M059J (cell line): ENCODE measurements at places on chromosomes 3 and 15. TPM values are rescaled to one million over a fixed set of nuclear protein-coding genes. Genes with fewer than 3 reads are reported as not detected.

The MORC1 gene
- 0.02 TPM in 1 of 2 replicates, not detected in the other for total RNA-seq

The ARID3B gene
- total RNA-seq = 0.71 and 2.0 TPM in 2 replicates

The PCOLCE2 gene
- total RNA-seq = 21.6 and 26.5 TPM in 2 replicates

The GPR160 gene
- 3.4 and 10.2 TPM in 2 replicates for total RNA-seq

The ZNF770 gene
- total RNA-seq = 13.9 and 18.0 TPM in 2 replicates

The SLC28A2 gene
- total RNA-seq = not detected in 2 replicates

The FGD5 gene
- total RNA-seq = 0.05 TPM in 1 of 2 replicates, not detected in the other

The CAPN3 gene
- total RNA-seq = 0.34 TPM in 1 of 2 replicates, not detected in the other

The B4GALT4 gene
- 27.4 and 33.2 TPM in 2 replicates for total RNA-seq

The GOLGA8K gene
- total RNA-seq = not detected in 2 replicates

The CHRM5 gene
- total RNA-seq = not detected in 2 replicates

The APBA2 gene
- total RNA-seq = 9.2 and 11.2 TPM in 2 replicates

The GOLGA8T gene
- total RNA-seq = not detected in 2 replicates

The TIPARP gene
- total RNA-seq = 89.0 and 110 TPM in 2 replicates

The PLSCR5 gene
- not detected in 2 replicates for total RNA-seq

The ZDHHC19 gene
- total RNA-seq = not detected in 2 replicates

The FAM174B gene
- 19.9 and 20.1 TPM in 2 replicates for total RNA-seq

The MCF2L2 gene
- 0.15 TPM in 1 of 2 replicates, not detected in the other for total RNA-seq

The FAM107A gene
- total RNA-seq = 0.12 and 0.42 TPM in 2 replicates

The ATP2B2 gene
- not detected in 2 replicates for total RNA-seq

The TM6SF1 gene
- 0.52 and 1.1 TPM in 2 replicates for total RNA-seq

The DENND6A gene
- 10.0 and 19.2 TPM in 2 replicates for total RNA-seq

The IFT122 gene
- 8.5 and 14.7 TPM in 2 replicates for total RNA-seq

The PPARG gene
- 1.6 and 7.0 TPM in 2 replicates for total RNA-seq

The LARP6 gene
- total RNA-seq = 28.2 and 58.3 TPM in 2 replicates

The TMEM207 gene
- total RNA-seq = not detected in 2 replicates

The NEK10 gene
- 0.71 and 1.4 TPM in 2 replicates for total RNA-seq

The FSIP1 gene
- total RNA-seq = 0.64 and 0.76 TPM in 2 replicates

The P2RY14 gene
- total RNA-seq = not detected in 2 replicates
